Kidney (tissue), 22 donors: ENCODE measurements at places on chromosomes 6 and 20. TPM values are rescaled to one million over a fixed set of nuclear protein-coding genes. Genes with fewer than 3 reads are reported as not detected.

- no peaks in the 10 kb centered on the region for H3K36me3 ChIP-seq
- no peak overlapping the region for H3K4me3 ChIP-seq
- H3K4me1 ChIP-seq, result no peaks in the 10 kb centered on the region
- no peak overlapping the region for H3K27ac ChIP-seq
- no peak for DNase-seq
- H3K27me3 ChIP-seq, result no peaks in the 10 kb centered on the region
Measured at GRCh38 chr6:69624944-69625343, 171.9 kb downstream of the LMBRD1 start.

DNA sequence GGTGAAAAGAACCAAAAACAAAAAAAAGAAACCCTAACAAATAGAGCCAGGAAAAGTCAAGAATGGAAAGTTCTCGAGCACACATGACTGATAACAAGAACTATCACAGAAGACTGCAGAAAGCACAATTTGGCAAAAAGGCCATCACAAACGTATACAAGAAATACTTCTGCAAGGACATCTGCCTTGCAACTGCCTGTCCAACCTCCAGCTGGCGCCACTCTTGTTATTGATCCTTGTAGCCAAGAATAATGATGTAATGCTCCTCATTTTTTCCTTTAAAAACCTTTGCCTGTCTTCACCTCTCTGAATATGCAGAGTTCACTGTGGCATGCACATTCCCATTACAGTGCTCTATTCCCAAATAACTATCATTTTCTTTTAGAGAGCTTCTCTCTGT lies 87.9 kb upstream of the BMP5 start:
- no peak overlapping the region for H3K4me3 ChIP-seq
- no peaks in the 10 kb centered on the region for H3K4me1 ChIP-seq
- no peaks in the 10 kb centered on the region for H3K36me3 ChIP-seq
- no peak overlapping the region for H3K27ac ChIP-seq
- no peak for DNase-seq

GRCh38 chr6:169881976-169882375 lies 130.6 kb downstream of the ERMARD start:
- no peaks in the 10 kb centered on the region for H3K27me3 ChIP-seq
- no peak overlapping the region for H3K4me3 ChIP-seq
- no peak overlapping the region for H3K27ac ChIP-seq
- no peaks in the 10 kb centered on the region for H3K4me1 ChIP-seq

DNA sequence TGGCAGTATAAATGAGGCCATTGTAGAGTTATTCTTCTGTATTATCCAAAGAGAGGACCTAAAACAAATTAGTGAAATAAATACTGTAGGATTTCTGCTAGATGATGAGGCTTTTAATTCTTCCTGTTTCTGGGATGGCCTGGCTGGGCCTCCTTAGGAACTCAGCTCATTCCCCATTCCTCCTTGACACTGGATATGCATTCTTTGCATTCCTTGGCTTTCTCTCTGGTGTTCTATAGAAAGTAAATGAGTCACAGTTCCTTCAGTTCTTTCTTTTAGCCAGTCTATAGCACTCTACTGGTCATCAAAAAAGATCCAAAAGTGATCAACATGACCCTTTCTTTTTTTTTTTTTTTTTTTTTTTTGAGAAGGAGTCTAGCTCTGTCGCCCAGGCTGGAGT lies 8.6 kb downstream of the OR10C1 start:
- no peak for DNase-seq
- no peak overlapping the region for H3K4me3 ChIP-seq
- H3K27me3 ChIP-seq, result no peaks in the 10 kb centered on the region

Gene GABRR1
- not detected for total RNA-seq

Gene NNAT
- 0.25 TPM for total RNA-seq
